ENCODE measurements at places on chromosomes 5 and 9.

GRCh38 chr5:17817990-17818389 is 183.7 kb downstream of the TAF11L14 start:
- no peak for DNase-seq

DNA sequence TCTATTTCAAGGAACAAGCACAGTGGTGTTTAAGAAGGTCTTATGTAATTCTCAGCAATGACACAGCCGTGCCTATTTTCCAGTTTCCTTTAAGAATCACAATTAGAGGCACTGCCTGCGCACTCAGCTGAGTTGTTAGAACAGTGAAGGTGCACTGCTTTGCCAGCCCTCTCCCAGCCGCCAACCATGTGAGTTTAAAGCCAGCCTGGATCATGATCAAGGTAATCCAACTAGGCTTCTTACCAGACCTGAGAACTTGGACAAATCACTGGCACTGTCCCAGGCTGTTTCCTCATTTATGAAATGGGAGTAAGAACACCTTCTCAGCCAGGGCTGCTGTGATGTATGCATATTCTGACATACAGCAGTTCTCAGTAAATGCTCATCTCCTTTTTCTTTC is 99.6 kb downstream of the ASTN2 start:
- no peak for DNase-seq

DNA sequence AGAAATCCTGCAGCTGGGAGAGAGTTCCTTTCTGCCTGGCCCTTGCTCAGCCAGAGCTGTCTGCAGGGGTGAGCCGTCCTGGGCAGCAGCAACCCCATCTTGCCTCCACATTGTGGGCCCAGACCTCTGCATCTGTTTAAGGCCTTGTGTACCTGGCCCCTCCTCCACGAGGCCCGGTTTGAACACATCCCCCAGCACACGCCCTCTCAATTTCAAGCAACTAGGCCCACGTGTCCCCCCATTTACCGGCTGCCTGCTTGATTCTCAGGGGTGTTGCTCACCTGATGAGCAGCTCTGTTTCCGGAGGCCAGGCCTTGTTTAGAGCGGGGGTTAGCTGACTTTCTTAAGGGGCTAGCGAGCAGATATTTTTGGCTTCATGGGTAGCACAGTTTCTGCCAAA is 181.8 kb downstream of the HSPA4 start:
- DNase-seq: no peak

DNA sequence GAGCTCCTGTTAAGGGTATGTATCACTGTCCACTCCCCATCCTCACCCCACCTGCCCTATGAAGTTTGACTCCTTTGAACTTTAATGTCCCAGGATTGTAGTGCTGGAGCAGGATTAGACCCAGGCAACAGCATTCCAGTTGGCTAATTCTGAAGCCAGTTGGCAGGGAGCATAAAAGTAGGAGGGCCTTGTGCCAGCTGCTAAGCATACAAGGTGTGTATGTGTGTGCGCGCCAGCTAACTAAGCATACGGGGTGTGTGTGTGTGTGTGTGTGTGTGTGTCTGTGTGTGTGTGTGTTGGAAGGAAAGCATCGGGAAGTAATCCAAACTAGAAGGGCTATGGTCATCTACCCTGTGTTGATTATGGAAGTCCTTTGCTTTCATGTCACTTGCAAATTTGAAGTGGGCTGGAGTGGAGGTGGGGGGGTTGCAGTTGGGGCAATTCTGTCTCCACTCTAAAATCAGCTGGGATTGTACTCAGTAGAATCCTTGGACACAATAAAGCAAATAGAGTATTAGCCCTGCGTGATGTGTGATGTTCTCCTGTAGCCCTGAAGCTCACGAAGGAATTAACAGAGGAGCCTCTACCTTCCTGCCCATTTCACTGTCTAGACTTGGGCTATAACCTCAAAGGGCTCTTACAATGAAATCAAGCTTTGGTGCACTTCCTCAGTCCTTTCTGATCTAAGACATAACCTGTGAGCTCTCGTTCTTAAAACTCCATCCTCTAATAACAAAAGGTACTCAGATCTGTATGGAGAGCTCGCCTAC is 26.9 kb downstream of the HMGCR start:
- DNase-seq: no peak

DNA sequence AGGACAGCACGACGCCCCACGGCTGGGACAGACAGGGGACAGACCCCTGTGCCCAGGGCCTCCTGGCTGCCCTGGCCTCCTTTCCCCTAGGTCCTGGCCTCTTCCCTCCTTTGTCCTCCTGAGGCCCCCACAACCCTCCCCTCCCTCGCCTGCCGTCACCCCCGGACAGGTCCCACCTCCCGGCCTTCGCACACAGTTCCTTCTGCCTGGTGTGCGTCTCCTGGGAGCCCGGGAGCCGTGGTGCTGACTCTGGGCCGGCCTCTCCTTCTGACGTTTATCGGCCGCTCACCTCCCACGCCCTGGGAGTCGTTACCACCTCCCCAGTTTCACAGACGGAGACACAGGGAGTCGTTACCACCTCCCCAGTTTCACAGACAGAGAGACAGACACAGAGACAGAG is 25.1 kb upstream of the NOTCH1 start:
- no peak for DNase-seq

GRCh38 chr5:34523387-34523726 is 132.8 kb upstream of the RAI14 start:
- no peak for DNase-seq

DNA sequence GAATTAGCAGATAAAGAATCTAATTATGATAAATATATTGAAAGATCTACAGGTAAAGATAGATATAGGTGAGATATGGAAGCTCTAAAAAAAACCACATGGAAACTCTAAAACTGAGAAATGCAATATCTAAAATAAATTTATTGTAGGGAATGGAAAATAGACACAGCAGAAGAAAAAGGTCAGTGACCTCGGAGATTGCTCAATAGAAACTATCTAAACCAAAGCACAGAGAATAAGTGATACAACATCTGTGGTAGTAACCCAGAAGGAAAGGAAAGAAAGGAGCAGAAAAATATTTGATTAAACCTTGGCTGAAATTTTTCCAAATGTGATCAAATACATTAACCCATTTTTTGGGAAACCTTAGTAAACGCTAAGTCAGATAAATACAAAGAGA is 43.1 kb upstream of the GLIPR2 start:
- DNase-seq: no peak

GRCh38 chr5:19608444-19609002 is 379.5 kb downstream of the CDH18 start:
- no peak for DNase-seq

- no peak for DNase-seq
Observed at GRCh38 chr9:130846487-130847305, 11.6 kb downstream of the ABL1 start.

DNA sequence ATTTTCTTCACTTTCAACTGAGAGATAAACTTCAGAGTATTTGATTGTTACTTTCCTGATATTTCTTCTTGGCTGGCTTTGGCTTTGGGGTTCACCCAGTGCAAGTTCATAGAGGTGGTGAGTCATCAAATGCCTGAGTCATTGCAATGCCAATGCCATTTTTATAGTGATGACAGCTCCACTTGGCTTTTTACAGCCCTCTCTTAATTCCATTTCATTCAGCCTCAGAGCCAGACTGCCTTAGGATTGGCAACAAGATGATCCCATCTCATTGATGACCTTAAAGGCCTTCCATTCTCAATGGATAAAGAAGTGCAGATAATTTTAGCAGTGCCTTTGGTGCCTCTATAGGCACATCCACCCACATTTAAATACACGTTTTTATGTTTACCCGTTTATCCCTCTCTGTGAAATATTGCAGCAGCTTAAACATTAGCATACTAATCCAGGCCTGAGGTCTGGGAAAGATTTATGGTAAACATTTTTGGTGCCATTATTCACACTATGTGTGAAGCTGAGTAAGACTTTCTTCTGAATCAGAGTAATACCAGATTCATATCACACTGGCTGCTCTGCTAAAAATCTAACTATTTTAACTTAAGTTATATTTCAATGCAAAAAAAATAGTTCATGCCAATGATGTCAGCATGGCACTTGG is 88.9 kb upstream of the TYRP1 start:
- DNase-seq: no peak

DNA sequence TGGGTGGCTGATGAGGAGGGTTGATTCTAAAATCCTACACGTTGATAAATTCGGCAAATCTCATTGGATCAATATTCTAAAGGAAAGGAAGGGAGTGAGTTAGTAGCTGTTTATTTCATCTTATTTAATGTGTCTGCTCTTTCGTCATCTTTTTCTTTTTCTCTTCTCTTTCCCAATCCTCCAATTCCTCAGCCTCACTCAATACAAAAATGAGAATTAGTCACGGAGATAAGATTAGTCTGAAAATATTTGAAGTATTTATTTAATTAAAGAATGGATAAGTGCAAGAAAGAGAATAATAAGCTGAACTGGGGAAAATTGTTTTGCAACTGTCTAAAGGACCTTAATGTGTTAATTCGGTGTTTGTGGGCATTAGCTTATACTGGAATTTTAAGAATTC is 1095.1 kb downstream of the DTWD2 start:
- DNase-seq: no peak

- DNase-seq: no peak
Observed at GRCh38 chr5:125326150-125326510, 579.7 kb upstream of the ZNF608 start.

Data from effector memory CD8-positive, alpha-beta T cell (primary cell).